ENCODE measurements at places on chromosomes 3 and 15. TPM values are rescaled to one million over a fixed set of nuclear protein-coding genes. Genes with fewer than 3 reads are reported as not detected.

DNA sequence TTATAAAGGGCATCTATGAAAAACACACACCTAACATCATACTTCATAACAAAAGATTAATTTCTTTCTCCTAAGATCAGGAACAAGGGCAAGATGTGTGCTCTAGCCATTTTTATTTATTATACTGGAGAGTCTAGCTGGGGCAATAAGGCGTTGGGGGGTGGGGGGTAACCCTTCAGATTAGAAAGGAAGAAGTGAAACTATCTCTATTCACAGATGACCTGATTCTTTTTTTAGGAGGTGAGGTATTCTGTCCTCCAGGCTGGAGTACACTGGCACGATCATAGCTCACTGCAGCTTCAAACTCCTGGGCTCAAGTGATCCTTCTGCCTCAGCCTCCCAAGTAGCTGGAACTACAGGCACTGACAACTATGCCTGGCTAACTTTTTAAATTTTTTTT lies 89.5 kb upstream of the MANF start:
- DNase-seq, result no peak
- H3K36me3 ChIP-seq, result peaks cover 4% of the 10 kb centered on the region
- H3K4me1 ChIP-seq, result peaks cover 16% of the 10 kb centered on the region
- H3K27me3 ChIP-seq, result peaks cover 5% of the 10 kb centered on the region

- no peak overlapping the region for H3K27ac ChIP-seq
- H3K4me3 ChIP-seq, result no peak overlapping the region
- no peak for DNase-seq
- H3K4me1 ChIP-seq, result no peaks in the 10 kb centered on the region
- H3K36me3 ChIP-seq, result no peaks in the 10 kb centered on the region
Observed at GRCh38 chr15:100022391-100022790, 289.2 kb upstream of the LYSMD4 start.

DNA sequence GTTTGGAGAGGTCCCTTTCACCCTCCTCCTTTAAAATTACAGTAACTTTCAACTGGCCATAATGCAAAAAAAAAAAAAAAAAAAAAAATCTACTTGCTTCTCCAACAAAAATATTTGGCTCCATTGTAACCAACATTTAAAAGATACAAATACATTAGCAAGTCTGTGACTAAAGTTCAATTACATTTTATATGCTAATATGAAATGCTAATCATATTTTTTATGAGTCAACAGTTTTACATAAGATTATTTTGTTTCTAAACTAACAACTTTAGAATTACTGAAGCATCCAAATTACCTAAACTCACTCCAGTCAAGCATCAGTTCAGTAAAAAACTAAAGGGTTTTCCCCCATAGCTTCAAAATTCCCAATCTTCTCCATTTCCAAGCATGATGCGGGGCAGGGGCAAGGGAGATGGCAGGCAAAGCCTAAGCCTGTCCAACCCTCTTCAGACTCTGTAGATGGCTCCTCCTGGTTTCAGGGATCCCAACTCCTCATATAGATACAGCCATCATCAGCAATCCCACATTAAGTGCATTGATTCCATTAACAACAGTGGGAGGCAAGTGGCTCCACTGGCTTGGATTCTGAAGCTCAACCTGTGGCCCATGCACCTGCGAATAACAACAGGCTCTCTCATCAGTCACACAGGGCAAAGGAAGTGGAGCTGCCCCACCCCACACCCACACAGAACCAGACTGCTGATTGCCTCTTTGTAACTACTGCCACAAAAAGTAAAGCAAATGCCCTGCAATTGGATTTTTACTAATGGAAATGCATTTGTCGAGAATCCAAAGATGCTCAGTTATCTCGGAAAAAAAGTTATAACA lies 15.0 kb downstream of the SFMBT1 start:
- no peak overlapping the region for H3K4me3 ChIP-seq
- DNase-seq, result peak; percentile 14
- peak overlapping the region; percentile 46 for H3K27ac ChIP-seq
- H3K4me1 ChIP-seq, result peaks cover 22% of the 10 kb centered on the region

GRCh38 chr3:53008932-53009331 lies 36.9 kb downstream of the SFMBT1 start:
- DNase-seq, result no peak
- H3K27me3 ChIP-seq, result no peaks in the 10 kb centered on the region
- no peak overlapping the region for H3K27ac ChIP-seq
- H3K4me1 ChIP-seq, result peaks cover 34% of the 10 kb centered on the region

Gene TSEN2
- polyA plus RNA-seq, result 16.1 TPM

GRCh38 chr3:171802590-171802956 lies 7.7 kb downstream of the PLD1 start:
- no peak overlapping the region for H3K27ac ChIP-seq
- H3K4me3 ChIP-seq, result no peak overlapping the region
- peaks cover 13% of the 10 kb centered on the region for H3K27me3 ChIP-seq
- no peaks in the 10 kb centered on the region for H3K4me1 ChIP-seq

GRCh38 chr3:124318014-124318413 lies 326.1 kb upstream of the ROPN1 start:
- no peak overlapping the region for H3K4me3 ChIP-seq
- H3K27me3 ChIP-seq, result no peaks in the 10 kb centered on the region
- no peak overlapping the region for H3K27ac ChIP-seq
- peaks cover 10% of the 10 kb centered on the region for H3K4me1 ChIP-seq
- no peaks in the 10 kb centered on the region for H3K36me3 ChIP-seq

DNA sequence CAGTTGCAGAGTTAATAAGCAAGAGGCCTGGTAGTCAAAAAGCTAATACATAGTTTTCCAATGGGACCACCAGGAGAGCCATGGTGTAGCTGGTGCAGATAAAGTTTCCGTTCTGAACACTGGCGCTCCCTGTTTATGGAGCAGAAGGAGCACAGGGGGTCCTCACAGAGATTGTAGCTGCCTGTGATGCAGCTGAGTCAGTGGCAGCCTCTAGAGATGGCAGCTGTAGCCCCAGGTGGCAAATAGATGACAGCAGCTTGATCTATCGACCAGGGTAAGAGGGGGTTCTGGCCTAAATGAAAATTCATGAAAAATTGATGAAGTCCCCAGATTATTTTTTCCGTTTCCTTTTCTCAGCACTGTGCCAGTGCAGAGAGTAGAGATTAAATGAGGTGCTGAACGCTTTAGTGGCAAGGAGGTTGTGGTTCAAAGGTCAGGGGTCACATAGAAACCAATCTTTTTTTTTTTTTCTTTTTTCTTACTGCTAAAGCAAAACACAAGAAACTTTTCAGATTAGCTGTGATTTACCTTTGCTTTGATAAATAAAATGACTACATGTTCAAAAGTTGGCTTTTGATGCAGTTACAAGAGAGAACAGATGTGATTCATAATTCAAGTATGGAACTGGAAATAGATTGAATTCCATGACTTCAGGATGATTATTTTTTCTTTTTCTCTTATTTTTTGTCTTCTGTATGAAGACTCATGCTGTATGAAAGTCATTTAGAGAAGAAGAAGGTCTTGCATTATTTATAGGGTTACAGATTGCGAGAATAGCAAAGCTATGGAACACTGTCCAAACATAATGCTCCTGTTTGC lies 63.3 kb downstream of the ROBO2 start:
- H3K36me3 ChIP-seq, result no peaks in the 10 kb centered on the region
- no peak overlapping the region for H3K27ac ChIP-seq
- DNase-seq, result no peak
- H3K27me3 ChIP-seq, result no peaks in the 10 kb centered on the region
- no peaks in the 10 kb centered on the region for H3K4me1 ChIP-seq

Gene ATP13A5
- not detected for polyA plus RNA-seq

Gene ADPGK
- 152 TPM for polyA plus RNA-seq

DNA sequence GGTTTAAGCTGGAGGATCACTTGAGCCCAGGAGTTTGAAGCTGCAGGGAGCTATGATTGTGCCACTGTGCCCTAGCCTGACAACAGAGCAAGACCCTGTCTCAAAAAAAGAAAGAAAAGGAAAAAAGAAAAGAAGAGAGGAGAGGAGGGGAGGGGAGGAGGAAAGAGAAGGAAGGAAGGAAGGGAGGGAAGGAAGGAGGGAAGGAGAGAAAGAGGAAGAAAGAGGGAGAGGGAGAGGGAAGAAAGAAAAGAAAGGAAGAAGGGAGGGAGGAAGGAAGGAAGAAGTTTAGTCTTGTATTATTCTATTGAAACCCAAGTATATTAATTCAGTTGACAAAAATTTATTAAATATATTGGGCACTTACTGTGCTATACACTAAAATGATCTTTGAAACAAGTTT lies 11.5 kb downstream of the GOLM2 start:
- DNase-seq, result no peak
- H3K27ac ChIP-seq, result peak overlapping the region; percentile 52
- peaks cover 57% of the 10 kb centered on the region for H3K4me1 ChIP-seq
- H3K4me3 ChIP-seq, result no peak overlapping the region

DNA sequence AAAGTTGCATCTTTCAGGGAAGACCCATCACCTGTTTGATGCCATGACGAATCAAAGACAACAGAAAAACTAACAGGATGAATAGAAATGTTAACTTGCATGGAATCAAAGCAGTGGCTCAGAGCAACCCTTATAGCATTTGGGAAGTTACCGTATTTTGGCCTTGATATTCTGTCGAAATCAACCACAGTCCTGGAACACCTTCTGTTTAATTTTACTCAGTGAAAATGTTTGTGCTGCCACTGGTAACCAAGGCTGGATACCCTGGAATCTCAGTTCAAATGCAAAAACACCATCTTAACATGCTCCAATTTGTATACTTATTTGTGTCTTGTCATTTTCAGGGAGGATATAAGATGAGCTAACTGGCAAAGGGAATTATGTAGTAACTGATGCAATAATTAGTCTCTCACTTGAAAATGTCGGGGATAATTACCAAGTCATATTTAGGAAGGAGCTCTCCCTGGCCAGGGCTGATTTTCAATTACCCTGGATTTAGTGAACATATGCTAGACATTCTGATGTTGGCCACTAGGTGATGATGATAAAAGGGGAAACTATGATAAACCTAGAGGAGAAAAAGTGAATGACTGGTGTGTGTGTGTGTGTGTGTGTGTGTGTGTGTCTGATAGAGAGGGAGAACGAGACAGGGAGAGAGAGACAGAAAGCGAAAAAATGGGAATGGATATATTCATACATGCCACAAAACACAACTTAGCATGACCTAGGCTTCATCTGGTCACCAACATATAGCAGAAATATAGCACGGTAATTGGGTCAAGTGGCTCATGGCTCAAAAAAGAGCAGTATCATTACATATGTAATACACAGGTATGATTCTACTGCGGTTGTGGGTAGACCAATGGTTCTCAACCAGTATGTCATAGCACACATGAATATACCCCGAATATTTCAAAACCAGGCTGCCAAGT lies 19.0 kb upstream of the PRICKLE2 start:
- H3K27me3 ChIP-seq, result no peaks in the 10 kb centered on the region
- no peak for DNase-seq
- no peak overlapping the region for H3K4me3 ChIP-seq
- H3K27ac ChIP-seq, result no peak overlapping the region
- H3K4me1 ChIP-seq, result no peaks in the 10 kb centered on the region
- H3K36me3 ChIP-seq, result no peaks in the 10 kb centered on the region

GRCh38 chr3:56869157-56869889 lies 67.6 kb upstream of the ARHGEF3 start:
- H3K27ac ChIP-seq, result no peak overlapping the region
- H3K27me3 ChIP-seq, result no peaks in the 10 kb centered on the region
- no peak overlapping the region for H3K4me3 ChIP-seq

Gene AHSG
- polyA plus RNA-seq, result not detected

GRCh38 chr3:173970281-173970680 lies 572.7 kb downstream of the NLGN1 start:
- no peaks in the 10 kb centered on the region for H3K36me3 ChIP-seq
- no peaks in the 10 kb centered on the region for H3K27me3 ChIP-seq

GRCh38 chr3:63918321-63918720 lies 6.1 kb upstream of the SCAANT1 start:
- no peak for DNase-seq
- peak overlapping the region; percentile 61 for H3K27ac ChIP-seq

DNA sequence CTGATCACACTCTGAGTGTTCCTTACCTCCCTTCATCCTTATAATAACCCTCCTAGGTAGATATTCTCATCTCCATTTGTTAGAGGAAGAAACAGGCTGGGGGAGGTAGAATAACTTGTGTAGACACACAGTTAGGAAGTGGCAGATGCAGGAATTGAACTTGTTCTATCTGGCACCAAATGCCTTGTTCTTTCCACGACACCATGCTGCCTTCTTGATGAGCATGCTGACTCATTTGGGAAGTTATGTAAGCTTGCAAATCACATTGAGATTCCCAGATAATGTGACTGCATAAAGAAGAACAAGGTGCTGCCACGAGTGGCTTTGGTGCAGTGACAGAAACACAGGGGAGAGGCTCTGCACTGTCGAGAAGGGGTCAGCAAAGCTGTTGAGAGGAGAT lies 27.5 kb upstream of the NDUFB4 start:
- no peaks in the 10 kb centered on the region for H3K4me1 ChIP-seq
- H3K27ac ChIP-seq, result no peak overlapping the region
- DNase-seq, result no peak
- H3K27me3 ChIP-seq, result peaks cover 11% of the 10 kb centered on the region

- H3K4me3 ChIP-seq, result no peak overlapping the region
- DNase-seq, result no peak
- H3K27me3 ChIP-seq, result no peaks in the 10 kb centered on the region
Observed at GRCh38 chr3:120113128-120114116, 19.2 kb upstream of the GSK3B start.

DNA sequence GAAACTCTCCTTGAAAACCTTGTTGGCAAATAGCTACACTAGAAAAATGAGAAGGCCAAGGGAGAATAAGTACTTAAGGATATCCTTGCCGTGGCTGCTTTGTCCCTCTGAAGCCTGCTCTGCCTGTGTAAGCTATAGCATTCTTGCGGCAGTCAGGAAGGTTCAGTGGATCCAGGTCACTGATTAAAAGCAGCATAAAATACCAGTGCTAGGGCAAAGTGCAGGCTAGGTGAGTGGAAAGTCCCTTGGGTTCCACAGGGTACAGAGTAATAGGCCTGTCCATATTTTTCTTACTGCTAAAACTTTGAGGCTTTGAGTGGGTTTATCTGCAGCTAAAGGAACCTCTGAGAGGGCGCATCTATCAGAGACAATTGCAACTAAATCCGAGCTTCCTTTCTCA lies 10.3 kb downstream of the CXCR6 start:
- H3K27ac ChIP-seq, result no peak overlapping the region
- no peaks in the 10 kb centered on the region for H3K4me1 ChIP-seq
- DNase-seq, result no peak
- no peak overlapping the region for H3K4me3 ChIP-seq

DNA sequence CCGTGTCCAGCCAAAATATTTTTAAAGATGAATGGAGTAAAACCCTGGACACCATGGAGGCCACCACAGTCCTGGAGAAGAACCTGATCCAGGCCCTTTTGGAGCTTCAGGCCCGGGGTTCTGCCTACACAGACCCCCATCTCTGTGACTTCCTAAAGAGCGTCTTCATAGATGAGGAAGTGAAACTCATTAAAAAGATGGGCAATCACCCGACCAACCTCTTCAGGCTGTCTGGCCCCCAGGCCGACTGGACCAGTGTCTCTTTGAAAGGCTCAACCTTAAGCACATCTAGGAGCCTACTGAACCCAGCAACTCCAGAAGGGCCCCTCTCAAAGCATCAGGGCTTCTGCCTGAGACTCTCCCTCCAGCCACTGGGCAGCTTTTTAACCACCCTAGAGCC lies 107.9 kb upstream of the FAM174B start:
- no peak for DNase-seq
- no peak overlapping the region for H3K4me3 ChIP-seq
- H3K27me3 ChIP-seq, result no peaks in the 10 kb centered on the region
- no peak overlapping the region for H3K27ac ChIP-seq

Data from naive B cell (primary cell).